ENCODE measurements at places on chromosomes 4 and X.

DNA sequence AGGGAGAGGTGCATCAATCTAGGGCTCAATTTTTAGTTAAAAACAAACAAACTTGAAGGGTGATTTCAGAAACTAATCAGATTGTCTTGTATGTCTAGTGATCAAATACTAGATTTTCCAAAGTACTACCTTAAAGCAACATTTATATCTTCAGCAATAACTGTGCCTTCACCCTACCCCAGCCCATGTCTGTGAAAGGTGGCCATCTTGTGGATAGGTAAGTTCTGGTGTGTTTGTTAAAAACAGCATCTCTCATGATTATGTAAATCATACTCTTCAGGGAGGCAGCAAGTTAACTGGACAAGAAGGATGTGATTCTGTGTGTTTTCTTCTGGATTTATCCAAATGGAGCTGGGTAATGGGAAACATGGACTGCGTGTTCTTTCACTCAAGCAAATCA, 81.4 kb upstream of the ACSL1 start:
- no peak for DNase-seq

DNA sequence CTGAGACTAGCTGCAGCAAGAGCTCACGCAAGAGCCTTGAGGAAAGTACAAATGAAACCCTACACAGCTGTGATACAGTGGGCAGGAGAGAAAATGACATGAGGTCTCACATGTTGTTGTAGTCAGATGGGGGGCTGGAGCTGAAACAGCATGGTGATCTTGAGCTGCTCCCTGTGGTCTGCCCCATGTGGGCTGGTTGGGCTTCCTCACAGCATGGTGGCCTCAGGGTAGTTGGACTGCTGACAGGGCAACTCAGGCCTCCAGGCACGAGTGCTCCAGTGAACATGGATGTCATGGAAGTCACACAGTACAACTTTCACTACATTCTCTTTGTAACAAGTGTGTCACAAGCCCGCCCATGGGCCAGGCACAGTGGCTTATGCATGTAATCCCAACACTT, 3.4 kb upstream of the MAN2B2 start:
- DNase-seq, result no peak

DNA sequence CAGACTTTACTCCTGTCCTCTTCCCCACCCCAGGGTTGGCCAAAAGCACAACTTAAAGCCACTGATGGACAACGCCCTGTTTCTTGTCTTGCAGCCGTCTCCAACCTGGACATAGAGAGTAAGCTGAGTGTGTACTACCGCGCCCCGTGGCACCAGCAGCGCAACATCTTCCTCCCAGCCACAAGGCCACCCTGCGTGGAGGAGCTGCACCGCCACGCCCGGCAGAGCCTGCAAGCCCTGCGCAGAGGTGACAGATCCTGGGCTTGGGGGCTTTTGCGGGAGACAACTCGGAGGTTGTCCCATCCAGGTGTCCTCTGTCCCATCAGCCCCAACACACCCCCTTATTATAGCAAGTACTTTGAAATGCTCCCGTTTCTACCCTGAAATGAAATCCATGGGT, 49.6 kb upstream of the SCML1 start:
- no peak for DNase-seq

DNA sequence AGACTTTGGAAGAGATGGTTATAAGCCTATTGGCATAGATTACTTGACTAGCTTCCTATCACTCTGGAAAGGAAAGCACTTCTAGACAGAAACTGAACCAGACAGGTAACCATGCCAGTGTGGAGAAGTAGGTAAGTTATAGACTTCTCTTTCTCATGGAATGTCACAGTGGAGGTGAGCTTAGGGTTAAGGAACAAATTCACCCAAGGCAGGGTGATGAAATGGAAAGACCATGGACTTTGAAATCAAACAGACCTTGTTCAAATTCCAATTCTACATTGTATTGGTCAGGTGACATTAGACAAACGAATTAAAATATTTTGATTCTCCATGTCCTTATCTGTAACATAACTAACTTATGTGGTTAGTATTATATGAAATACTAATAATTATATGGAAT, 7.7 kb upstream of the RAP1GDS1 start:
- no peak for DNase-seq

- DNase-seq, result no peak
Measured at GRCh38 chr4:4865705-4866123, 6.2 kb downstream of the MSX1 start.

- DNase-seq, result no peak
Measured at GRCh38 chrX:118228041-118228440, 111.4 kb upstream of the KLHL13 start.

DNA sequence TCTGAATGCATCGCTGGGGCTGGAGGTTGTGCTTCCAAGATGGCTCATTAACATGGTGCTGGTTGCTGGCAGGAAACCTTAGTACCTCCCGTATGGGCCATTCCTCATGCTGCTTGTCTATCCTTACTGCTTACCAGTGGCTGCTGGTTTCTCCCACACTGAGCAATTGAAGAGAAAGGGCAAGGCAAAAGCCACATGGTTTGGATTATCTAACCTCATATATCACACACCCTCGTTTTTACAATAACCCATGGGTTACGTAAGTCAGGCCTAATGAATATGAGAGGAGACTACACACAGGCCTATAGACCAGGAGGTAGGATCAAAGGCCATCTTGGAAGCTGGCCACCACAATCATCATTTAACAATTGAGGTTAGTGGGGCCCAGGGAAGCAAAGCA, 141.8 kb upstream of the EDNRA start:
- DNase-seq, result no peak

DNA sequence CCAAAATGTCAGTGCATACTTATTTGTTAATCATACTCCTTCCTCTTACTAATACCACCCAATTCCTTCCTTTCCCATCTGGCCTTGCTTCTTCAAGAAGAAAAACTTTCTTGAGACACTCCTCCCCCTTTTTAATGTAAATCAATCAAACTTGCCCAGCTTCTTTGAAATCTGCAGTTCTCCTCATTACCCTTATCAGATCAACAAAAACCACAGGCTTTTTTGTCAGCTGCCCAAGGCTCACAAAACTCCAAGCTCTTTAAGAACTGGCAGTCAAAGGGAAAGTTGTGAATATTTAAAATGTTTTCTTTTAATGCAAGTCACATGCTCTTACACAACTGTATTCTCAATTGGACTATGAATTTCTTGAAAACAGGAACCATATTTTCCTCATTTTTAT, 11.3 kb upstream of the MYOZ2 start:
- DNase-seq, result no peak

DNA sequence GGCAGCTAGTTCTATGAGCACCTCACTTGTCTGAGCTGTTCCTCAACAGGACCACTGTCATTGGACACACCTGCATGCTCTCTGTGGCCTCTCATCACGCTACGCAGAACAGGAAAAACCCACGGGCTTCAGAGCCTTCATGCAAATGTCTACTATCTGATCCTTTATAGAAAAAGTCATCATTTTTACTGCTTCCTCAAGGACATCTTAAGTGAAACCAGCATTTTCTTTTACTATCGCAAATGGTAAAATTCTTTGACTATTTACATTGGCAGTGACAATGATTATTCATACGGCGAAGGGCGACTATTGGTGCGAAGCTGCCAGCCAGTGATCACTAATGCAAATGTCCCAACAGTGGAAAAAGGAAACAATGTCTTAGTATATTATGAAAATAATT, 147.0 kb downstream of the AFAP1 start:
- DNase-seq, result no peak

- DNase-seq, result no peak
Measured at GRCh38 chrX:7133050-7133440, 14.5 kb upstream of the STS start.

DNA sequence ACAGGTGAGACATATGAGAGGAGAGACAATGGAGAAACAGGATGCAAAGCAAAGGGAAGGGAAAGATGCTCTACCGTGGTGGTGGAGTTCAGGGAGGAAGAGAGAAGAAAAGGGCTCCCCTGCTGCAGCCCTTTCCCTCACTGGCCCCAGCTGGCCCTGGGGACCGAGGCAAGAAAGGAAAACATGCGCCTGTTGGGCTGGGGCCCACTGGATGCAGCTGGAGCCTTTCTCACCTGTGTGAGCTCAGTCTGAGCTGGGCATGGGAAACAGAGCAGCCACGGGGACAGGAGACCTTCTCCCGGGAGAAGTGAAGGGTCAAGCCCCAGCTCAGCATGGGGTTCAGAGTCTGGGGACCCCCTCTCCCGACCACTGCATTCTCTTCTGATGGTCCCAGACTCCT, 11.9 kb downstream of the NXF3 start:
- DNase-seq, result no peak

GRCh38 chrX:21865436-21865835, 9.6 kb downstream of the YY2 start:
- no peak for DNase-seq

GRCh38 chr4:126548890-126549289, 1083.9 kb upstream of the INTU start:
- no peak for DNase-seq

DNA sequence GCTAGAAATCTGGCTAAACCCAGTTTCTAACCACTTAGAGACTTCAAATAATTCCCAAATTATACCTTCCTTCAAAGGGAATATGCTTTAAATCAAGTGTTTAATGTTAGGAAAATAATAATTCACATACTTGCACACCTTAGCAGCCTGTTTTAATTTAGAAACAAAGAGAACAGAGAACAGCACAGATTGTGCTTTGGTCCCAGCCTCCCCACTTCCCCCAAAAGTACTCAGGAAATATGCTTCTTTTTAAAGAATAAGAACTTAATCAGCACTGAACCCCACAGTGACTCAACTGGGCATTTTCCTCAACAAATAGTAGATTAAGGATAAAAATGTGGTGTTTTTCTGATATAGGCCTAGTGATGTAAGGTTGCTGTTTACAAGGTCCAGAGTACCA, 295.8 kb downstream of the GBA3 start:
- DNase-seq, result no peak

DNA sequence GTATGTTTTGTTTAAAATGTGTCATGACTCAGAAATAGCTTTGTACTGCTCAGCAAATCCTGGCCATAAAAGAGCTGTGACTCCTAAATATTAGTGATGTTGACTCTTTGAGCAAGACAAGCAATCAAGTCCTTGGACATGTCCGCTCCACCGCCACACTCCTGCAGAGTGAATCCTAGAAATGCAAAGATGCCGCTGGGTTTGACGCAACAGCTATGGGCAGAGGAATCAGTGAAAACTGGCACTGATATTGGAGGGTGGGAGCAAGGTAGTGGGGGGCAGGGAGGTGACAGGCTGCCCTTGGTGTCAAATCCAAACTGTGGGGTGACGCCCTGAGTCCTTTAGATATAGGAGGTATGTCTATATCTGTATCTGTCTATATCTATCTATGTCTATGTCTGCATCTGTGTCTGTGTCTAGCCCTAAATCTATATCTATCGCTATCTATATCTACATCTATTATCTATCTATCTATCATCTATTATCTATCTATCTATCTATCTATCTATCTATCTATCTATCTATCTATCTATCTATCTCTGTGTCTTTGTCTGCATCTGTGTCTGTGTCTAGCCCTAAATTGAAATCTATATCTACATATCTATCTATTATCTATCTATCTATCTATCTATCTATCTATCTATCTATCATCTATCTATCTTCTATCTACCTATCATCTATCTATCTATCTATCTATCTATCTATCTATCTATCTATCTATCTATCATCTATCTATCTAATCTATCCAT, 129.7 kb downstream of the CPE start:
- DNase-seq, result no peak

GRCh38 chr4:156111686-156112085, 158.0 kb upstream of the CTSO start:
- no peak for DNase-seq

DNA sequence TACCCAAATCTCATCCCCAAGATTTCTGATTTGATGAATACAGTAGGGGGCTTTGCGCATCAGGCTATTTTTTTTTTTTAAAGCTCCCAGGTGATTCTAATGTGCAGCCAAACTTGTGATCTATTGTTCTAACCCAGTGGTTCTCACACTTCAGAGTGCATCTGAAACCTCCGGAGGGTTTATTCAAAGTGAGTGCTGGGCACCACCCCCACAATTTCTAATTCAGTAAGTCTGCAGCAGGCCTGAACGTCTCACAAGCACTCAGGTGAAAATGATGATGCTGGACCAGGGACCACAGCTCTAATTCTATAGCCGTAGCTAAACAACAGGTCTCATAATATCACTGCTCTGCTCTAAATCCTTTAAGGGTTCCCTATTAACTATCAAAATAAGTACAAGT, 211.4 kb downstream of the FMR1NB start:
- no peak for DNase-seq

GRCh38 chr4:10243856-10244255, 127.3 kb upstream of the WDR1 start:
- no peak for DNase-seq

DNA sequence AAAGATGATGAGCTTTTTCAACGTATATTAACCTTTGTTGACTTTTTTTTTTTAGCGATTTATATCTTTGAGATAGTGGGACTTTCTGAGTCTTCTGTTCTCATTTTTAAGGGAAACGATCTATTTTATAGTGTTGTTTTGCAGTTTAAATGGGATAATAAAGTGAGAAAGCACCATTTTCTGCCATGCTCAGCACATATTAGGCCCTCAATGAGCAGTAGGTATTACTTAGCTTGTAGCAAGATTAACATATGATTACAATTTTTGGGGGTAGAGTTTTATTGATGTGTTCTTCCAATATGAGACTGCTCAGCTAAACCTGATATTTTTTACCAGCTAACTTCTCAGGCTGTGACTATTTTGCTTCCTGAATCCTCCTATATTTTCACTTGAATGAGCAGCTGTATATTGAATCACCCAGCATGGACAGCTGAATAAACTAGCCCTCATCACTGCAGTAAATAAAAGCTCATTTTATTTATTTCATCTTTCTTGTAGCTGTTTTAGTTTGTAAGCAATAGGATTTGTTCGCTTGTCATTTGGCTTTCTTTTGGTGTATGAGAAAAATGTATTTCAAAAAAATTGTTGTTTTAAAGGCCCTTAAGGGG, 43.7 kb downstream of the UGT8 start:
- DNase-seq, result no peak

DNA sequence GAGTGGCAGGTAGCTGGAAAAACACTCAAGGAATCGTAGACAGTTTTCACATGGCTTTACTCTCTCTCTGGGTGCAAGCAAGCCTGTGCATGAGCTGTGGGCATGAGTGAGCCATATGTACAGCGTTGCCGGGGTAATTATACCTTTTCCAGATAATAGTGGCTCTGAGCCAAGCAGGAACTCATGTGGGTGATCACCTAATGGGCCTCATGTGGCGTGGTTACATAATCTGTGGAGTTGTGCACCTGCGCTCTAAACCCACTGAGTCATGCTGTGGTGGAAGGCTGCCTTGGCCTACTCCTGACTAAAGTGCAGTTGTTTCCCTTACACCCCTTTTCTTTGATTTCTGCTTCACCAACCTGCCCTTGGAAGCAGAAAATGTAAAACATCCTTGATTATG, 1564.5 kb upstream of the PCDH10 start:
- no peak for DNase-seq

GRCh38 chrX:70262952-70263567, 3.1 kb upstream of the P2RY4 start:
- DNase-seq, result peak; percentile 3

DNA sequence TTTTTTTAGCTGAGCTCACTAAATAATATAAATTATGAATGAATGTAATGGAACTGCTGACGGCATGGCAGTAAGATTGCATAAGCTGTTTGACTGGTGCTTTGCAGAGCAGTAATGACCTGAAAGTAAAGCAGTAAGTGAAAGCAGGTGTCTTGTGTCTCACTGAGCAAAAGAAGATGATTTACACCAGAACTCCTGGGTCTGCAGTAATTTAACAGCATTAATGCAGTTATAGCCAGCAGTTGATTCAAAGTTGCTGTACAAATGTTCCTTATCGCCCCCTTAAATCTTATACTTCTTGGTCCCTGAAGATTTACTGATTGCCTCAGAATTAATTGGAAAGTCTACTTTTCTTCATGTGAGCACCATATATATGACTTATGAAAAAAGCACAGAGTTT, 187.7 kb downstream of the DCTD start:
- no peak for DNase-seq

Data from hypothalamus (tissue), 51 donors.